Astrocyte of the cerebellum (primary cell): ENCODE measurements at places on chromosomes 7 and 10.

GRCh38 chr10:97768322-97769315 lies 3.2 kb downstream of the SFRP5 start:
- no peak for DNase-seq

DNA sequence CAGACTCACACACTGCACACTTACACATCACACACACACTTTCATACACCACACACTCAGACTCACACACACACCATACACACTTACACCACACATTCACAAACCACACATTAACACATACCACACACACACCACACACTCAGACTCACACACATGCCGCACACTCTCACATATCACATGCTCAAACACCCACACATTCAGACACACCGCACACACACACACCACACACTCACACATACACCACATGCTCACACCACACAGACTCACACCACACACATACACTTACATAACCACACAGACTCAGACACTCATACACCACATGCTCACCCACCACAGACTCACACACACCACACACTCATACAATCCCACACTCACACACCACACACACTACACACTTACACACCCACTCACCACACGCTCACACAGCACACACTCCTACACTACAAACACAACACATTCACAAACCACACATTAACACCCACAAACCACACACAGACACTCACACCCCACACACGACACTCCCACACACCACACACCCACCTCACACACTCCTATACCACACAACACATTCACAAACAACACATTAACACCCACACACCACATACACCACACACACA lies 125.4 kb downstream of the EVX1 start:
- no peak for DNase-seq

DNA sequence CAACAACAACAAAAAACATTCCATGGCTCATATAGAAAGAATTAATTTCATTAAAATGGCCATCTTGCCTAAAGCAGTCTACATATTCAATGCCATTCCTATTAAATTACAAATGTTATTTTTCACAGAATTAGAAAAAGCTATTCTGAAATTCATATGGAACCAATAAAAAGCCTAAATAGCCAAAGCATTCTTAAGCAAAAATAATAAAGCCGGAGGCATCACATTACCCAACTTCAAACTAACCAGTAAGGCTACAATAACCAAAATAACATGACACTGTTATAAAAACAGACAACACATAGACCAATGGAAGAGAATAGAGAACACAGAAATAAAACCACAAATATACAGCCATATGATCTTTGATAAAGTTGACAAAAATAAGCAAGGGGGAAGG lies 330.4 kb downstream of the KIF20B start:
- DNase-seq, result no peak

GRCh38 chr7:137026176-137026500 lies 157.7 kb downstream of the CHRM2 start:
- DNase-seq, result no peak

GRCh38 chr10:128042131-128042610 lies 84.1 kb downstream of the MKI67 start:
- DNase-seq, result no peak

DNA sequence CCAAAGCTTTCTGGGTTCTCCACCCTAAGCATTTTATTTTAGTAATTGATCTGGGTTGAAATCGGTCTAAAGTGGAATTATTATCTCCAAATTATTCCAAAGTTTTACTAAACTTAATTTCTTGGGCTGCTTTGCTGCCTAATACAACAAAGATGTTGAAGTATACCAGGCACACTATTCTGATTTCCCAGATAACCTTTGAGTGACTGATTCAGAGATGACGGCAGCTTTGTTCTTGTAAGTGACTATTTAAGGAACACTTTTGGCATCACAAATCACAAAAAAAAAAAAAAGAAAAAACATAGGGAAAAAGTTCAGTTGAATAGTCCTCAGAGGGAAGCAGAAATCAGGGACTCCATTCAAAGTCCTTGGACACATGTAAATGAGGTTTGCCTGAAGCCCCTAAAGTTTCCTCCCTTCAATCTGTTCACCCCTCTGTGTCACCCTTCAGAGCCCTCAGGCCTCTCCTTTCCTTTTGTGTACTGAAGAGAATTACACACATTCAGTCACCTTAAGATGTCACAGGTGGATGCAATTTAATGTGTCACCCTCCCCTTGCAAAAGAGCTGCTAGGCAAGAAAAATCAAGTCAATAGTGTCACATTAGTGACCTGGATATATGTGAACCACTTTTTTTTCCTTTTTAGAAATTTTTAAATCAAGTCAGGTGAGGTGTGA lies 81.5 kb downstream of the RTKN2 start:
- no peak for DNase-seq

DNA sequence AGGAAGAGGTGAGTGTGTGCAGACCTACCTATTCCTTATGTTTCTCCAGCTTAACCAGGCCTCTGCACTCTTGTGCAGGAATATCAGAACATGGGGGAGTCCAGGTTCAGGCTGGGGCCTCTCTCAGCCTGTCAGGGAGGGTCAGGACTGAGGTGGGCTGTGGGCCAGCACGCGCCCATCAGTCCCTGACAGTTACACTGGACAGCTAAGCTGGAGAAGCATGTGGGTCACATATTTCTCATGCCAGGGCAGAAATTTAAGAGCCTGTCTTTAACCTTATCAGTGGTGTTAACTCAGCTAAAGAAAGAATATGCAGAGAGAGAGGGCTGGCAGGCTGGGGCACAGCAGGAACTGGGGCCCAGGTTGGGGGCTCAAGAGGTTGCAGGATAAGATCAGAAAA lies 8.7 kb upstream of the POLD2 start:
- no peak for DNase-seq

DNA sequence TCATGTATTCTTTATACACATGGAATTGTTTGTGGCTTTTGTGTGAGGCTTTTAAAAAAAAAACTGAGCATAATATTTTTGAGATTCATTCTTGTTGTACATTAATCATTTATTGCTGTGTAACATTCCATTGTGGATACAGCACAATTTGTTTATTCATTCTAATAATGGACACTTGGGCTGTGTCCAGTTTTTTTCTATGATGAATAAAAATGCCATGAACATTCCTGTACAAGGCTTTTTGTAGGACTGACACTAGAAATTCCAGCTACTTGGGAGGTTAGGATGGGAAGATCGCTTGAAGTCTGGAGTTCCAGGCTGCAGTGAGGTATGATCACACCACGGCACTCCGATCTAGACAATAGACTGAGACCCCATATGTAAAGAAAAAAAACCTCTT lies 254.3 kb upstream of the CACNA2D1 start:
- peak; percentile 62 for DNase-seq

DNA sequence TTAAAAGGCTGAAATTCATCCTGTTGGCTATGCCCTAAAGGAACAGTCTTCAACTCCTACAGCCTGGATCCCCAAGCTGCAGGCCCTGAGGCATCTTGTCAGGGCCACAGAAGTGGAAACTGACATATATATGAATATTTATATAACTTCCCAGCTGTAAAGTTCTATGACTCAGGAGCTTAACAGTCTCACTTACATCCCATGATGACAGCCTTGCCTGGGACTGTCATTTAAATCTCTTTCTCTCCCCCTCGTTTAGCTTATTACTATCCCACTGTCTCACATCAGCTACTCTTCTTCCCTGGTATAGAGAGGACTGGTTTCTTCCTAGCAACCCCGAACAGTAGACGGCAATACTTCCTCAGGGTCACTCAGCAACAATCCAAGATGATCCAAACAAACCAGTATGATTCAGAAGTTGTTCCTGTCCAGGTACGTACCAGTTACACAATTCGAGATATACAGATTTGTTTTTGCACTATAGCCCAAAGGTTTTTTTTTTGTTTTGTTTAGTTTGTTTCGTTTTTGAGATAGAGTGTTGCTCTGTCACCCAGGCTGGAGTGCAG lies 22.7 kb downstream of the KIAA1549 start:
- no peak for DNase-seq

DNA sequence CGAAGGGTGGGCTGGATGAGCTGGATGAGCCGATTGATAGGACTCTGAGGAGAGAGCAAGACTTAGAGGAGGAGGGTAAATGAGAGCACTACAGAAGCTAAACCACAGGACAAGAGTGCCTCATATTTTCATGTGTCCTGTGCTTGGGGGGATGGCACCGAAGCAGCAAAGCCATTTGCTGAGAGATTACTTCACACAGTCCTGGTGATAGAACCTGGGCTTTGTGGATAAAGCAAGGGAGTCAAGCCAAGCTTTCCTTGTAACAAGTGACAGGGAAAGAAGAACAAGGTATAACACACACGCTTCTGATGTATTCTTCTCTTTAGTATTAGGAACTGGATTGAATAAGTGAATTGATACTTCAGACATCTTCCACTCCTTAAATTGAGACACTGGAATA lies 253.7 kb downstream of the ANKRD7 start:
- no peak for DNase-seq

- DNase-seq, result no peak
These were observed 57.5 kb upstream of the PTPN12 start for GRCh38 chr7:77479536-77480088.

GRCh38 chr7:46220066-46220630 lies 299.1 kb upstream of the IGFBP3 start:
- no peak for DNase-seq

GRCh38 chr7:157280216-157280841 lies 56.5 kb upstream of the DNAJB6 start:
- no peak for DNase-seq

DNA sequence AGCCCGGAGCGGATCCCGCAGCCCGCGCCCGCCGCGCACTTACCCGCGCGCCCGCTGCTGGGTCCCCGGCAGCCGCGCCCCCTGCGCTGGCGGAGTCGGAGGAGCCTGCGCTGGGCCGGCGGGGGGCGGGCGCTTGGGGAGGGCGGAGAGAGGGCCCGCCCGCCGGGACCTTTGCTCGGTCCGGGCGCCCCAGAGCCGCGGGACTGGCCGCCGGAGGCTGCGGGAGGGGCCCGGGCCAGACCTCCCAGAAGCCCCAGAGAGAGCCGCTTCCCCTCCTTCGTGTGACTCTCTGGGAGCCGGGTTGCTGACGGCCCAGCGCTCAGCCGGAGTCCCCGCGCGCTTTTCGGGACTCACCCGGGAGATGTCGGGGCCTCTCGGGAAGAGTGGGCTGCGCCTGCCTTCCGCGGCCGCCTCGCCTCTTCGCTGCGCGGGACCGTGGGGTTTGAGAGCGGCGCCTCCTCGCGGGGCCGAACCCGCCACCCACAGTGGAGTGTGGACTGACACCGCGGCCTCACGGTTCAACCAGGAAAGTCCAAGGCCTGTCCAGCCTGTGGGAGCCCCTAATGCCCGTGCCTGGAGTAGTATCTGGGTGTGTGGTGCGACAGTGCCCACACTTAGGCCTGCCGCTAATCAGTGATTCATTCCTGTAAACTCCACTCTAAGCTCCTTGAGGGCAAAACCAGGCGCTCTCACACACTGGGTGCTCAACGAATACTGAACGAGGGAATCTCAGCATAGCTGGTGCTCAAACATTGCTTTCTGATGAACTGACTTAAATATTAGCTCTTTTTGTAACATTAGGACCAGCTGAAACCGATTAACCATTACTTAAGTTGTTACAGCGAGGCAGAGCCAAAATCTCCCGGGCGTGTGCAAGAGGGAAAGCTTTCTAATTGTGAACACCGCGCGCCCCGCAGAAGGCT lies at the start of gene GSDME:
GSDME (minus strand) TSS at position 112 of the 923 bp plus-strand sequence. CDS start 7,690 bp downstream, outside the sequence.
- no peak for DNase-seq
